ENCODE measurements at places on chromosomes 7 and 10. TPM values are rescaled to one million over a fixed set of nuclear protein-coding genes. Genes with fewer than 3 reads are reported as not detected.

DNA sequence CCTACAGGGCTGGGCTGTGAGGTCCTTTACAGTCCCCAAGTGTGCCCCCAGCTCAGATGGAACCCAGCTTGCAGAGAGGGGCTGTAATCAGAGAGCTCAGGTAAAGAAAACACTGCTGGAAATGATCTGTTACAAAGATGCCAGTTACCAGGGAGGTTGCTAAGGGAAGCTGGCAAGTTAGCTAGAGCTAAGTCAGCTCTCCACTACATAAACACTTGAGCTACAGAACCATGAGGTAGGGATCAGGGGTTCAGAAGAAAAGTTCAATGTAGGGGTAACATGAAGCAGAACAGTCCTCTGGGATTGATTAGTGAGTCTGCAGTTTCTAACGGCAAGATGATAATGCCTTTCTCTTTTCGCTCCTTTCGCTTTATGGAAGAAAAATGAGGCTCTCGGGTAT is 53.1 kb upstream of the TM9SF3 start:
- DNase-seq: no peak

DNA sequence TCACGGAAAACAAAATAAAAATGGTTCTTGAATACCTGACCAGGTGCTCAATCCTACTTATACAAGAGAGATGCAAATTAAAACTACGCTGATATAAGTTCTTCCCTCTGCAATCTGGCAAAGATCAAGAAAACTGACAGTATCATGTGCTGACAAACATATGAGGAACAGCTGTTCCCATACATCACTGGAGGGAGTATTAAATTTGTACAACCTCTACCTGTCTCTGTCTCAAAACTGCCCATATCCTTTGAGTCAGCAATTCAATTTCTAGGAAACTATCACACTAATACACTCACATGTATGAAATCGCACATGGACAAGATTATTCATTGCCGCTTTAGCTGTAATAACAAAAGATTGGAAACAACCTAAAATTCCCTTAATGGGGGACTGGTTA is 11.0 kb upstream of the IL6 start:
- DNase-seq: no peak

- DNase-seq: peak; percentile 48
Measured at GRCh38 chr7:48424731-48425130, 253.5 kb downstream of the ABCA13 start.

Gene NAT16
- not detected for total RNA-seq

- DNase-seq: peak; percentile 62
Measured at GRCh38 chr10:84337199-84337598, 8.8 kb downstream of the CCSER2 start.

- DNase-seq: no peak
Measured at GRCh38 chr10:13629116-13629515, 42.4 kb downstream of the PRPF18 start.

Gene RTKN2
- total RNA-seq: 2.7 TPM

GRCh38 chr10:72250666-72251065 is 23.1 kb upstream of the DDIT4 start:
- no peak for DNase-seq

Gene TMEM213
- total RNA-seq: not detected

- DNase-seq: no peak
Measured at GRCh38 chr10:114603948-114604347, 54.1 kb downstream of the ABLIM1 start.

GRCh38 chr7:151310578-151310977 is 31.0 kb upstream of the NUB1 start:
- DNase-seq: no peak

Gene EN2
- total RNA-seq: 0.43 TPM

All from mammary epithelial cell (primary cell).